ENCODE measurements at places on chromosomes 16 and 17.
A peak's percentile ranks its signal among the peaks of the same experiment; 100 is the strongest.

DNA sequence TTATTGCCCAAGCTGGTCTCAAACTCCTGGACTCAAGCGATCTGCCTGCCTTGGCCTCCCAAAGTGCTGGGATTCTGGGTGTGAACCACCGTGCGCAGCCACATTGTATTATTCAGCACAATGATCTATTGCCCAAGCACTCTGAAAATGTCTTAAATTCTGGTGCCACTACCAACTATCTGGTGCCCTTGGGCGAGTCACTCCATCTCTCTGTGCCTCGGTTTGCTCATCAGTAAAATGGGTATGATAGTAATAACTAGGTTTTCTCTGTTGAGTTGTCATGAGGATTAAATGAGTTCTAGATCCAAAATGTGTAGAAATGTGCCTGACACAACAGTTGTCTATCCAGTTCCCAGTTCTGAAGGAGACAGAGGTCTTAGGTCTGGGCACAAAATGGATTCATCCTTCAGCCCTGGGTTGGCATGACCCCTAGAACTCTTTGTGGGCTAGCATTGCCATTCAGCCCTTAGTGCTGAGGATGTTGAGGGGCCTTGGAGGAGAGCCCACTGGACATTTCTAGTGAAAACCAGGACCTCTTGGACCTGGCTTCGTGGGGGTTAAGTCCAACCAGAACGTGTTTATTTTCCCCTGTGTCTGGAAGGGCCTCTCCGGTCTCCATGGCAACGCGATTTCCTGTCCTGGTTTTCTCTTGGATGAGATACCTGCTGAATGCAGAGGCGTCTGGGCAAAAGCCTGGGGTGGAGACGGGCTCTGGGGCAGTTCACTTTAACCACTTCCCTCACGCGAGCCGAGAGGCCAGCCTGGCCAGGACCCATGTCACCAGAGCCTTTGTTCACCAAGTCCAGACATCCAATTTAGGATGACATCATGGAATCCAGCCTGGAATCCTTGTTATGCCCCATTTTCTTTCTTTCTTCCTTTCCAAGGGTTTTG, 43.7 kb upstream of the TNRC6A start:
- no peak for DNase-seq

GRCh38 chr17:54124456-54124855, 301.7 kb downstream of the KIF2B start:
- DNase-seq: no peak

DNA sequence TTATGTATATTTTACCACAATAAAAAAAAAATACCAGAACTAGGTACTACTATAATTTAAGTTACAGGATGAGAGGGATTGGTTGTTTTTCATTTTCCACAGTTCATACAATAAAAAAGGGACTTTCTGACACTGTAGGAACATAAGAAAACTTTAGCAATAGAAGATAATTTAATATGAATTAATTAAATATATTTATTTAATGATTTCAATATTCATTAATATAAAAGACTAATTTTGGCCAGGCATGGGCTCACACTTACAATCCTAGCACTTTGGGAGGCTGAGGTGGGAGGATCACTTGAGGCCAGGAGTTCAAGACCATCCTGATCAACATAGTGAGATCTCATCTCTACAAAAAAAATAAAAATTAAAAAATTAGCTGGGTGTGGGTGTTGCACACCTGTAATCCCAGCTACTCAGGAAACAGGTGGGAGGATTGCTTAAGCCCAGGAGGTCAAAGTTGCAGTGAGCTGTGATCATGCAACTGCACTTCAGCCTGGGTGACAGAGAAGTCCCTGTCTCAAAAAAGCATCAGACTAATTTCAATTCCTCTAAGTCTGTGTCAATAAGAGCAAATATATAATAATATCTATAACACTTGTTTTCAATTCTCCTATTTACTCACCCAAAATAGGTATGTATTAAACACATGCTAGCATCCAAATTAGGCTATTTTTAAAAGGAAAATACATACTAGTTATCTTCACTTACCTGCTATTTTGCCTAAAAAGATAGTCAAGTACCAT, 79.6 kb downstream of the BRIP1 start:
- no peak for DNase-seq

GRCh38 chr17:59327121-59327980, 4.1 kb upstream of the YPEL2 start:
- no peak for DNase-seq

GRCh38 chr16:3157229-3158025, 22.6 kb downstream of the ZNF213 start:
- peak; percentile 59 for DNase-seq

GRCh38 chr16:56514845-56515244, 5.0 kb downstream of the BBS2 start:
- no peak for DNase-seq

- no peak for DNase-seq
These were observed 48.5 kb upstream of the ZC3H18 start for GRCh38 chr16:88521674-88522073.

GRCh38 chr16:79687249-79688130, 87.0 kb upstream of the MAF start:
- no peak for DNase-seq

Measured in stimulated activated CD4-positive, alpha-beta T cell treated with anti-CD3 and anti-CD28 coated beads, Interleukin-12 subunit alpha, Interleukin-12 subunit beta, amount 100 ng/mL, for 48 hours (primary cell).